ENCODE measurements at places on chromosomes 6 and 20.

GRCh38 chr6:53623497-53623896 is 42.1 kb downstream of the KLHL31 start:
- no peak for DNase-seq

GRCh38 chr6:80214436-80215022 is 108.1 kb downstream of the BCKDHB start:
- DNase-seq = no peak

- no peak for DNase-seq
Measured at GRCh38 chr6:168715643-168716481, 274.9 kb downstream of the SMOC2 start.

DNA sequence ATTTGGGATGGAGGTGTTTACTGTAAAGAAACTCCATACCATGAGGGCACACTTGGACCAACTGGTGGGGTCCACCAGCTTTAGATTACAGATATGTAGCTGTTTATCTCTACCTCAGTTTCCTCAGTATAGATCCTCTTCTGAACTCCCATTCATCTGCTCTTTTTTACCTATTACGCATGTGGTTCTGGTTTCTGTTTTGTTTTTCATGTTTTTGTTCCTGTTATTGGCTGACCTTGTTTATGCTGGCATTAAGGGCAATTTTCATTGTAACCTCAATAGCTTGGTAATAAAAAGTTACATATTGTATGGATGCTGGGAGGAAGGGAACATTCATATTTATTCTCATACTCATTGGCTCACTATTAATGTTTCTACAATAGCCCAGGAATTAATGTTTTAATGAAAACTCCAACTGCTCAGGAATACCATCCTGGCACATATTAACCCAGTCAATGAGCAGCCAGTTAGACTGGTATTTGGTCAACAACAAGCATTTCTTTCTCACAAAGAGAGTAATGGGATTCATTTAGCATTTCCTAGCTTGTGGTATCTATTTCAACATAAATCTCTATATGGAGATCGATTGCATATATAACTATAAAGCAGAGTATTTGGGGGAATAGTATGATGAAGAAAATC is 83.8 kb upstream of the FAM184A start:
- DNase-seq = no peak

- DNase-seq = no peak
Measured at GRCh38 chr20:655726-656624, 3.0 kb upstream of the SRXN1 start.

GRCh38 chr6:83853178-83854000 is at the start of gene RIPPLY2:
RIPPLY2 (plus strand) TSS chr6:83853360; CDS start chr6:83853417, 57 bp downstream.
- DNase-seq = peak; percentile 52

DNA sequence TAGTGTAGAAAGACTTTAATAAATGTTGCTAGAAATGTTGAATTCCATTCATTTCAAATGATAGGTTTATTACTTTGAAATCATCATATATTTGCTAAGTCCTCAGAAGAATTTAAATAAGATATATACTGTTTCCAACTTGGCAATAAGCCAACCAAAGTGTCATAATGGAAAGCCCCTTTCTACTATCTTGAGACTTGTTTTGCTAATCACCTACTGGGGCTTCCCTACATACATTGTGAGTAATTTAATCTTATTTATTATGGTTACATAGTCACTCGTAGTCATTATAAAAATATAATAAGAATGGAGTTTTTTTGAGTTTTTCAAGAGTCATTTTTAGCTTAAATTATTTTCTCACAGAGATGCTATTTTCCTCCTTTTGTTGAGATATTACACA is 20.7 kb downstream of the COL19A1 start:
- DNase-seq = no peak
